ENCODE measurements at places on chromosomes 2 and 18.

- DNase-seq = no peak
Measured at GRCh38 chr2:153197402-153198386, 280.9 kb downstream of the RPRM start.

DNA sequence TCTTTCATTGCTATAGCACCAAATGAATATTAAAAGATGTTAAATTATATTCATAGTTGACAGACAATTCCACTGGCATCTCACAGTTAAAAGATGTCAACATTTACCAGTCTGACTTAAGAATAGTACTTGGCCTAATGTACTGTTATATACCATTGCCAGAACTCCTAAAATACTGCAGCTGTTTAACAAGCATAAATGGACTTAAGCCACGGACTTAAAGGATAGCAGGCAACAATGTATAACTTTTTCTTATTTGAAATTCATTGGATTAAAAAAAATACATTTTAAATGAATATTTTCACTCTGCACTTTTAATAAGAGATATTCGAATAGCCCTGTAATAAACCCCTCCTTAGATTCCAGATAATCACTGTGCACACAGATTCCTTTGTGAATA lies 3.8 kb downstream of the TCF4 start:
- peak; percentile 18 for DNase-seq

DNA sequence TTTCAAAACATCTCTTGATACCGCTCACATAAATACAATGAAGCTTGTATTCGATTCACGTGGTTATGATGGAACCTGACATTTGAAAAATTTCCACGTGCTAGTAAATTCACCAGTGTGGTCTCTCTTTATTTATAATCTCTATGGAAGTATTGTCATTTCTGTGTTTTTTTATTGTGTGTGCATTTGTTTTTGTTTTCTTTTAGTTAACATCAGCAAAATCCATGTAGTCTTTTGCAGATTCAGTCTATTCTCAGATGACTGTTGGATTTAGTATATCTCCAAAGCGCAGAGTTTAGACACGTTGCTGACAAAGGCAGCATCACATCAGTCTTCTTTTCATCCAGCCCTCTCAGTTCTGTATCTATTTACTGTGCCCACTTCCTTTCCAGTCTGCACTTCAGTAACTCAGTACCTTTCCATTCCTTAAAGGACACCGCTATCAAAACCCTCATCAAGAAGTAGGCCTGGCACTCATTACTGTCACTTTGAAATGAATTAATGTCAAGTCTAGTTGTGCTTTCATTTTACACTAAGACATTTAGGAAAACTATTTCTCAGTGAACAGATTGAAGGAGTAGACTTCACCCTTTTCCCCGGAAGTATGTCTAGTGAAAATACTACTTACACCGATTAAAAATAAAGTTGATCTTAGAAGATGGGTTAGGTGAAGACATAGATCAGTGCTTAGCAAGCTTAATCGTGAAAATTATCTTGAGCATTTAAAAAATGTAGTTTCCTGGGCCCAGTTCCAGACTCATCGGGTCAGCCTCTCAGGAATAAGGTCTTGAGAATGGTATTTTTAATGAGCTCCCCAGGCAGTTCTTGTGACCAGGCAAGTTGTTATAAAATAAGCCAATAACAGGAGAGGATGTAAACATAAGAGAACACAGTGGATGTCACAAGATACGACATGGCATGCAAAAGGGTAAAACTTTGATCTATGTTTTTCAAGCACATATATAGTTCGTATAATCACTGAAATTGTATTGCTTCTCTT lies 506.8 kb upstream of the ZEB2 start:
- no peak for DNase-seq

DNA sequence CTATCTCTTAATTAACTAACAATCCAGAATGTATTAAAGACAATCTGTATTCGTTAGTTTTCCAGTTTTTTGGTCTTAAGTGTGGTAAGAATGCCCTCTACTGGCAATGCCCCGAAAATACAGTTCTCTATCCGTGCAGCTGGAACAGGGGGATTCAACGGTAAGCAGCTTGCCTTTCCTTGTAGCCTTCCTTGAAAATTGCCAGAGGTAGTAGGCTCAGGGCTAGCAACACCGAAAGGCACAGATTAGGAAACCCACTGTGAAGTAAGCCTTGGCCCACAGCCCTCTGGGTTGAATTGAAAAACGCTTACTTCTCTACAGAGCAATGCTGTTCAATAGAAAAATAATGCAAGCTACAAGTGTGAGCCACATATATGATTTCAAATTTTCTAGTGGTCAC lies 17.1 kb upstream of the VPS4B start:
- DNase-seq = peak; percentile 80

GRCh38 chr2:79235135-79235534 lies 75.6 kb upstream of the REG3A start:
- DNase-seq = no peak

GRCh38 chr18:32621034-32621433 lies 150.4 kb upstream of the GAREM1 start:
- DNase-seq = no peak

- no peak for DNase-seq
Measured at GRCh38 chr2:187009483-187010239, 160.7 kb upstream of the ZSWIM2 start.

DNA sequence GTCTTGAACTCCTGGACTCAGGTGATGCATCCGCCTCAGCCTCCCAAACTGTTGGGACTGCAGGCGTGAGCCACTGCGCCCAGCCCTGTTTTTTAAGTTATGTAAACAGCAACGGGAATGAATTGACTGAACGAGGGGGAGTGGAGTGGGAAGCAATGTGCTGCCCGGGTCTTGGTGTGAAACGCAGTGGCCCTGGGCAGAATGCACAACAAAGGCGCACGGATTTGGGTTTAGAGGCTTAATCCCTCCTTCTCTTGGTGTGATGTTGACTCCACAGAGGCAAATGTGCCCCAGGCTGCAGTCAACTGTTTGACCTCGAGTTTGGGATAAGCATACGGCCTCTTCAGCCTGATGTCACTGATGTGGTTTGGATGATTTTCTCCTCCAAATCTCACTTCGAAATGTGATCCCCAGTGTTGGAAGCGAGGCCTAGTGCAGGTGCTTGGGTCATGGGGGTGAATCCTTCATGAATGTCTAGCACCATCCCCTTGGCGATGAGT lies 97.4 kb downstream of the AGAP1 start:
- DNase-seq = no peak

DNA sequence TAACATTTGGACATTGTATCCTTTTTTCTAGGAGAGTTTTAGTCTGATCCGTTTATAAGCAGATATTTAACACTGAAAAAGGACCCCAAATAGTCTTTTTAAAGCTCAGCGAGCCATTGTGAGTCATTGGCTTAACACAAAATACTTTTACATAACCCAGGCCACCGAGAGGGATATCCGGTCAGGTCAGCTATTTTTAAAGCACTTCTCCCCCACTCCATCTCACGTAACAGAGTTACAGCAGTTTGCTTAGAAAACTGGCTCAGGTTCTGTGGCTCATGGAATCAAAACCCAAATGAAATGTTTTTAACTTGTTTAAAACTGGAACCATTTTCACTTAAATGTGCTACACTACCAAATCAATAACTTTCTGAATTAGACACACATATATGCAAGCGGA lies 23.9 kb downstream of the COL4A3 start:
- DNase-seq = no peak

GRCh38 chr2:201523506-201523905 lies 72.0 kb downstream of the STRADB start:
- no peak for DNase-seq

DNA sequence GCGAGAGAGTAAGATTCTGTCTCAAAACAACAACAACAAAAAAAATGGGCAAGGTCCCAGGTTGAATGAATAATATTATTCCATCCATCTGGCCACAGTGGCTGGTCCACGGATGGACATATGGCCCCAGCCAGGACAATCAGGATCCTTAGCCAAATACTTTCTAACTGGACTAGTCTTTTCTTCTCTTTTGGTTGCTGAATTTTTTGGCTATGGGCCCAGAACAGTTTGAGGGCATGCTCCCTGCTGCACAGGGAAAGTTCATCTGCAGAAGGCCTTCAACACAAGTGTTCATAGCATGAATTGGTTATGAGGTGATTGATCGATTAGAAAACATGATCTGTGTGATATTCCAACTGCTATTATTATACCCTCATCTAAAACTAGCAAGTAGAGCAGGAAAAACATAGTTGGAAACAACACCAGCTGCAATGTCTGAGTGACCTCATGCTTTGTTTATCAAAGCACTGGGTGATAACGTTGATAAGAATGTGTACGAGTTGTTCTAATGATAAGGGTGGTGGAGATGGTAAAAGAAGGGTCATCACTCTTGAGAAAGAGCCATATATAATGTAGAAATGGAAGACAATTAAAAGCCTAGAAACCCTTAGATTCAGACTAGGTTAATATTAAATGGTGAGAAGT lies 47.8 kb upstream of the RNF103 start:
- DNase-seq = peak; percentile 96

- DNase-seq = no peak
Measured at GRCh38 chr2:23361152-23361551, 23.8 kb upstream of the KLHL29 start.

DNA sequence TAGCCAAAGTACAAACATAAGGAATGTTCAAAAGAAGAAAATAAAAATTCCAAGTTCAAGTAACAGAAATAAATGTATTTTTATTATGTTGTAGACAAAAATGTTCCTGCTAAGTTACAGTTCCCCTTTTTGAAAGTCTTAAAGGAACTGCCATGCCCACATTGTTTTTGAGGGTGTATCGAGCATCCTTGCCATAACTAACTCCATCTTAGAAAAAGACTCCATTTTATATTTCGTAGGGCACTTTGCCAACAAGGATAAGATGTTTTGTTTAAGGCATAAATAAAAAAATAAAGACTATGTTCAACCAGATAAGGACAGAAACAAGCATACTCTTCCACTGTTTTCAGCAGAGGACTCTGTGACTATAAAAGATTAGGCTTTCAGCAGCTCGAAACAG lies 67.3 kb downstream of the TMEM237 start:
- no peak for DNase-seq

GRCh38 chr2:120299561-120299960 lies 46.4 kb upstream of the INHBB start:
- no peak for DNase-seq

DNA sequence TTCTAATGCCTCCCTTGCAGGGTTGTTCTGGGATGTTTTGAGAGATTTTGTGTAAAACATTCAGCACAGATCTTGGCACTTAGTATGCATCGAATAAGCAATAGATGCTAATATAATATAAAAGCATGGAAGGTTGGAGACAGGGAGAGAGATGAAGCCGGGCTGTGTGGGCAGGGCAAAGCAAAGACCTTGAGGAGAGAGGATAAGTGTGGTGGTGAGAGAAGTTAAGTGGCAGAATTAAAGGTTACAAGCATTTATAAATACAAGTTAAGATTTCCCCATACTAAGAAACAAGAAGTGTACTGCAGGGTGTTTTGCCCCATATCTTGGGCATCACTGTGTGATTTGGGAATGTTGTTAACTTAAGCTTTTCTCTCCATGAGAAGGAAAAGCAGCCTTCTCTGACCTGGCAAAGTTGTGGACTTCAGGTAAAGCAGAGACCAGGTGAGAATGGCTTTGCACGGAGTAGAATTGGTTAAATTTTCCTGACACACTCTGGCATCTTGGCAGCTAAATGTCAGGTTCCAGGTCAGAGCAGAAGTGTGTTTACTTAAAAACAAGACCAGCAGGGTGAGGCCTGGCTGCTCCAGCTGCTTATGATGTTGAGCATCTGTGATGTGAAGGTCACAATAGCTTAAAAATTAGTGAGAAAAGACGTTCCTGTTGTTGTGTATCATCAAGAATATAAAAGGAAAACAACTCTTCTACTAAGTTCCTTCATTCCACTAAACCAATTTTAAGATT lies 288.5 kb upstream of the HNMT start:
- DNase-seq = no peak

GRCh38 chr2:238505119-238505891 lies 78.6 kb downstream of the ASB1 start:
- no peak for DNase-seq

DNA sequence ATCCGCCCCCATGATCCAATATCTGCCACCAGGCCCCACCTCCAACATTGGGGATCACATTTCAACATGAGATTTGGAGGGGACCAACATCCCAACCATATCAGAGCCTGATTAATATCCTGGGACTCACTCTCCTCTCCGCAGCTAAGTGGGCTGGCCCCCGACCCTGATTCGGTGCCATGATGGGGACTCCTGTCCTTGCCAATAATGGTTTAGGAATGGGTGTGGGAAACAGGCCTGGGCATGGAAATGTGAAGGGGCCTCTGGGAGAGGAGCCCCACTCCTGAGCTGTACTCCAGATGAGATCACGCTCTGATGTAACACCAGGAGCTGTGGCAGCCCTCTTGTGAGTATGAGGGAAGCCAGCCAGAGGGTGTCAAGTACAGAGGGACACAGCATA lies 77.3 kb upstream of the SMAD7 start:
- DNase-seq = no peak

DNA sequence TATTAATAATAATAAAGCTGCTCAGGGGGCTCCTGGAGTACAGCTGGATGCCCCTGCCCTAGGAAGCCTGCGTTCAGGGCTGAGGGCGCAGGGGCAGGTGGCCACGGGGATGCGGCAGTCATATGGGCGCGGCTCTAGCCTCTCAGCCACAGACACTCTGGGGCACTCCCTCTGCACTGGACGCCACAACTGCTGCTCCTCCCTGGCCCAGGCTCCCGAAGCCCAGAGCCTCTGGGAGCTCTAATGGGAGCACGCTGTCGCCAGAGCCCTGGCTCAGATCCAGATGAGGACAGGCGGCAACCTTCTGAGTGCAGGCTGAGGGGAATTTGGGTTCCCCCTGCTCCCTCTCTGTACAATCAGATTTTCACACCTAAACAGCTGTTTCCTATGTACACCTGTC lies 93.6 kb downstream of the MTCL1 start:
- no peak for DNase-seq

- no peak for DNase-seq
Measured at GRCh38 chr2:129585760-129586159, 393.7 kb upstream of the RAB6C start.

DNA sequence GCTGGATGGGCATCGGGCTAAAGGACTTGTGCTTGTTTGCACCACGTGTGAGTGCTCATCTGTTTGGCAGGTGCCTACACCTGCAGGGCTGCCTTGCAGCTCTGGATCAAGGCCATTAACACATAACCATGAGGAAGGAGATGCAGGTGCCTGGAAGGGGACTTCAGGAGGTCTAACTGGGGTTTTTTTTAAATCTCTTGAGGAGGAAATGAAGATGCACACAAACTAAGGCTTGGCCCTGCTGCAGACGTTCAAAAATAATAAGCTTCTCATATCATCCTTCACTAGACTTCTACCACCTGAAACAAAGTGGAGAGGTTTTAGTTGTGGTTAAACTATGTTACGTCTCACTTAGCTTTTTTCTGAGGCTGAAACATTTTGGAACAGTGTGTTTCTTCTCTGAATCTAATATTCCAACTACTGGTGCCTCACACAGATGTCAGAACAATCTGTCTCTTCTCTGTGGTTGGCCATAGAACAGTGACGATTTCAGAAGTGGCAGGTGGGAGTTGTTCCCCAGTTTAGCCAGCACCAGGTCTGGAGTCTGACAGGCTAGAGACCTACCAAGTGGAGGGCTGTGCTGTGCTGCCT lies 36.5 kb downstream of the BCL2L11 start:
- no peak for DNase-seq

Measured in cerebellar cortex (tissue), 1 donor.